ENCODE measurements at places on chromosomes 12 and 14.

- no peak for DNase-seq
These were observed 22.2 kb upstream of the OVCH1 start for GRCh38 chr12:29519585-29520182.

GRCh38 chr14:85531141-85531586, 1.2 kb downstream of the FLRT2 start:
- no peak for DNase-seq

- no peak for DNase-seq
These were observed 116.0 kb upstream of the PTPRR start for GRCh38 chr12:71036526-71036925.

- no peak for DNase-seq
These were observed 1279.6 kb upstream of the USP15 start for GRCh38 chr12:60980558-60980957.

DNA sequence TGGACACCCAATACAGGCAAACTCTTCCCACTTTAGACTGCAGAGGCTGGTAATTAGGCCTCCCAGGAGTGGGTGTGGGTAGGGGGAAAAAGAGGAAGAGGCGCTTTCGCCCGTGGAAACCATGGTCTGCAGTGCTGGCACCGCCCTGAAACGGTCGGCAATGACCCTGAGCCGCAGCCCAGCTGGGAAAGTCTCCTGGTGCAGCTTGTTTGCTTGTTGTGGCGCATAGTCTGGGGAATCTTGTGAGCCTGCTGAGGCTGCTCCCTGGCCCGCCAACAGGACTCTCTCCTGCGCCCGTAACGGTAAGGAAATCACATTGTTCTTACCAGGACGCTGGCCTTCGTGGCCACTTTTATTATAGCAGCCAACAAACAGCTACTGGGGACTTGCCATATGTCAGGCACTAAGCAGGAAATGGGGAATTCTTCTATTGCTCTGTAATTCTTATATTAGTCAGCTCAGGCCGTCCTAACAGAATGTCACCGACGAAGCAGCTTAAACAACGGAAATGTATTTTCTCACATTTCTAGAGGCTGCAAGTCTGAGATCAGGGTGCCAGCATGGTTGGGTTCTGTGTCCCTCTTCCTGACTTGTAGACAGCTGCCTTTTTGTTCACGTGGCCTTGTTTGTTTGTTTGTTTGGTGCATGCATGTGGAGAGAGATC, 52.5 kb upstream of the RIN3 start:
- DNase-seq: no peak

- no peak for DNase-seq
These were observed 170.7 kb downstream of the PPFIA2 start for GRCh38 chr12:81588235-81589008.

GRCh38 chr12:9699898-9700605, 30.5 kb downstream of the CLEC2D start:
- no peak for DNase-seq

DNA sequence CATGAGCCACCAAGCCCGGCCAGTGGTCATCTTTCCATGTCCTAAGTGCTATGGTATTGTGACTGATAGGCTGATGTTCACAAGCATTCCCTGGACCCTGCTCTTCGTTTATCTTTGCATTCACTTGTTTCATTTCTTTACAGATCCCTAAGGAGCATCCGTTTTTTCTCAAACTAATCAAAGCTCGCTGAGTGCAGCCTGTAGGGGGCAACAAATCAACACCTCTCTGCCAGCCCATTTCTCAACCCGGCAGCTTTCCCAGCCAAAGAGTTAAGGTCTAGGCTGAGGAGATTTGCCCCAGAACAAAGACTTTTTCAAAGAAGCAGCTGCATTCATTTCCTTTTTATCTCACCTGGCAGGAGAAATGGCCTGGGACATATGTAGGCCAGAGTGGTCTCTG, 12.1 kb downstream of the SIRT4 start:
- no peak for DNase-seq

- peak; percentile 45 for DNase-seq
These were observed 392 bp downstream of the SLC15A4 start for GRCh38 chr12:128823216-128823915.

DNA sequence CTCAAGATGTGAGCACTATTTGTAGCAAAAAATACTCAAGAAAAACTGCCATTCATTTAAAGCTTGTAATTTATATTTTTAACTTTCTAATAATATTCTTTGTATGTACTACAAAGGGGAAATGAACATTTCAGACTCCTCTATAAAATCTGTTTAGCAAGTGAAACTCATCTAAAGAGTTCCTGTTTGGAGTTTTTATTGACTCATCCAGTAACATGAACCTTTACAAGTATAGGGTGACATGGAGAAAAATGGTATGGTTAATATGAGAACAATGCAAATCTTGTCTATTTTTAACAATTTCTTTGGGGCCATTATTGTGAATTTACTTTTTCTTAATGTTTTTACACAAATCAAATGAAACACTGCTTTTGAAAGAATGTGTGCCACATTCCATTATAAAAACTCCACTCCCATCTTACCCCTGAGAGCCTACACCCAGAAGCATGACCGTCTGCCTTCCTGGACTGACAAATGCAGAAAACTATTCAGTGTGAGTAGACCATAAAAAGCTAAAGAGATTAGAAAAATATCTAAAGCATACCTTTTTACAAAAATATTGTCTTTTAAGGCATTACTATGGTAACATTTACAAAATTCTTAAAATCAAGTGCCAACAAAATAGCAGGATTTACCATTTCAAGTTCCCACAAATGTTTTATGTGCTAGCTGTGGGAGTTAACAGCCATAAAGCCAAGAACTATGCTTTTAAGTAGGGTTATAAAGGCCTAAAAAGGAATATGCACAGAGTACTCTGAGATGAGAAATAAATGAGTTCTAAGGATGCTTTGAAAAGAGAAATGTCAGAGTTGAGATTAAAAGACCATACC, 144.0 kb downstream of the ADAMTS20 start:
- DNase-seq: no peak

DNA sequence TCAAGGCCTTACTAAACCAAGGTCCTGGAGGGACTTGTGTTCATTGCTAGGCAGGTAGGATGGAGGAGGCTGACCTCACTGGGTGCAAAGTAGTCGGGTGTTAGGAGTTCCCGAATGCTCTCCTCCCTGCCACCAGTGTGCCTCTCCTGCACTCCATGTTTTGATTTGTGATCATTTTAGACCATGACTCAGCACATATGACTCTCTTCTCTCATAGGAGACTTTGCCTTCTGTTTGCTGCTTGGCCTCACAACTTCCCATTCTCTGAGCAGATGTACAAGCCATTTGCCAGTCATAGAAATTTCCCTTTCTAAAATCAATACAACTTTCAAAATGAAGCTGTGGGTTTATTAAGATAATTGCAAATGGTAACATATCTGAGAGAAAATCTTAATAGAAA, 46.6 kb upstream of the LRIG3 start:
- DNase-seq: no peak

- no peak for DNase-seq
These were observed 417.5 kb downstream of the NPAS3 start for GRCh38 chr14:33356181-33356580.

- no peak for DNase-seq
These were observed 126.9 kb downstream of the SLC25A47 start for GRCh38 chr14:100450049-100450448.

Data from activated B cell treated with CpG ODN at 0.5 μM for 24 hours (primary cell).